ENCODE measurements at places on chromosomes 6 and 20.
A peak's percentile ranks its signal among the peaks of the same experiment; 100 is the strongest.

GRCh38 chr6:161400671-161401070, 126.8 kb upstream of the AGPAT4 start:
- no peak for DNase-seq

DNA sequence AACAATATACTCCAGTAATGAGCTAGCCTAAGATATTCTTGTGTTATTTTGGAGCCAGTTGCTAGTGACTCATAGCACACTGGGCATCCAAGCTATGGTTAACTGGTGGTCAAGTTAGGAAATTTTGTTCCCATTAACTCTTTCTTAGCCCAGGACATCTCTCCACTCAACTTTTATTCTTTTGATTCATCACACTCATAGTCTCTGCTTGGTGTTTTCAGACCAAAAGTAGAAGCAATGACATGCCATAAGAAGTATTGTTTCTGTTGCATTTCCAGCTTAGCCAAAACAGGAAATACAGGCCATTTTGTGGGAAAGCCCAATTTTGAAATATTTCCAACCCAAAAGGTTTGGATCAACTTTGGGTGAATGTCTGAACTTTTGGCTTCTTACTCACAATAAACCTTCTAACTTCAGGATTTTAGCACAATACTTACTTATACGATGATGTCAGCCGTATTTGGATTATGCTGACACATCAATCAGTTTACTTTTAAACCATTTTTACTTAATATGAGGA, 31.6 kb upstream of the CCN2 start:
- DNase-seq = no peak

DNA sequence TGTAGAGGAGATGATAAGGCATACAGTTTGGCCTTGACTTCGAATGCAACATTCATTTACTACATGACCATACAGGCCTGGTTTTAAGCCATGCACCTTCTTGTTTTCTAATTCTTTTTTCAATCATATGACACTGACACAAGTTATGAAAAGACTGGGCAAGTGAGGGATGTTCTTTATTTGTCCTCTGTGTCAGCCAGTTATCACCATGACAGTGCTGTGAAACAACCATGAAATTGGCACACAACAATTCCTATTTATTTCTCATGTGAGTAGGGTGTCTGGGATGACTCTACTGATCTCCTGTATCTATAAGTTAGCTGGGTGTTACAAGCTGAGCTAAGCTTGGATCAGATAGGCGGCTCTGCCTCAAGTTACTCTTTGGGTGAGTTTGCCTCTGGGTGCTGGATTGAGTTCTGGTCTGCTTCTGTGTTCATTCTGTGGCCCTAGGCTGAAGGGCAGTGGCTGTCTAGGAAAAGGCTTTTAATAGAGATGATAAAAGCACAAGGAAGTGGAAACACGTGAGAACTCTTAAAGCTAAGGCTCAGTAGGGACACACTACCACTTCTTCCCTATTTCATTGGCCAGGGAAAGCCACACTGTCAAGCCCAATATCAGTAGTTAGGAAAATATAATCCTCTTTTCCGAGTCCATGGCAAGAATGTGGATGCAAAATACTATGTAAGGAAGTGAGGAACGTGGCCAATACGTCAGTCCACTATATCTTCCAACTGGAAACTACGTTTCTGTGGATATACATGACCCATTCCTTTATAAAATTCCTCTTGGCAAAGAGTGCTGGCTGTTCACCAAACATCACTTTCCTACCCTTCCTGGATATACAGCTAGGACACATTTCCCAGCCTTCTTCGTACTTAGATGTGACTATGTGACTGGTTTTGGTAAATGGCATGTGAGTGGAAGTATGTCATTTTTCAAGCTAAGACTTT, 126.2 kb upstream of the RNF24 start:
- no peak for DNase-seq

- DNase-seq = no peak
These were observed 227.1 kb downstream of the ANKRD60 start for GRCh38 chr20:58001381-58001780.

GRCh38 chr6:108730635-108731515, 117.3 kb upstream of the ARMC2 start:
- DNase-seq = no peak

GRCh38 chr6:105432797-105433196, 29.9 kb upstream of the PREP start:
- DNase-seq = no peak

- no peak for DNase-seq
These were observed 78.0 kb upstream of the NHSL1 start for GRCh38 chr6:138577151-138577915.

GRCh38 chr6:114407426-114408035, 64.7 kb upstream of the HS3ST5 start:
- no peak for DNase-seq

- no peak for DNase-seq
These were observed 112.0 kb upstream of the CDYL start for GRCh38 chr6:4664117-4664626.

DNA sequence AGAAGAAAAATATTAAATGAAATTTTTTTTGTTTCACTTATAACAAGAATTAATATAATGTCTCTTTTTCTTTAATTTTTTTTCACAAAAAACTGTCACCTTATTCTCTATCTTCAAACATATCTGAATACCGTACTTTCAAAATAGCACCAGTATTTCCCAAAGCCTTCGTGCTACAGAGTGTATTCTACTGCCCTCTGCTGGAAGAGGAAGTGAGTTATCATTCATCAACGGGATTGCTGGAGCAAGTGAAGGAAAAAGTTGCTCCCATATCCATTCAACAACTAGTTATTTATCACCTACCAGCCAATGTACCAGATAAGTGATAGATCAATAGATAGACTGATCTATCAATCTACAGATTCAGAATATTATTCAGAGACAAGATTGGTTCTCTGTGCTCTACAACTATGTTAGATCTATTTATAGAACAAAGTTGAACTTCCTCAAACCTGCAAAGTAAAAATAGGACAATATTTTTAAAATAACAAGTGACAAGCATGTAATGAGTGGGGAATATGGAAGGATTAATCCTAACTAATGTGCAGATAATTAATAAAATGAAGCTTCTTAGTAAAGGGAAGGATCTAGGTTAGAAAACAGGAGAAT, 26.7 kb upstream of the TFAP2B start:
- peak; percentile 46 for DNase-seq

DNA sequence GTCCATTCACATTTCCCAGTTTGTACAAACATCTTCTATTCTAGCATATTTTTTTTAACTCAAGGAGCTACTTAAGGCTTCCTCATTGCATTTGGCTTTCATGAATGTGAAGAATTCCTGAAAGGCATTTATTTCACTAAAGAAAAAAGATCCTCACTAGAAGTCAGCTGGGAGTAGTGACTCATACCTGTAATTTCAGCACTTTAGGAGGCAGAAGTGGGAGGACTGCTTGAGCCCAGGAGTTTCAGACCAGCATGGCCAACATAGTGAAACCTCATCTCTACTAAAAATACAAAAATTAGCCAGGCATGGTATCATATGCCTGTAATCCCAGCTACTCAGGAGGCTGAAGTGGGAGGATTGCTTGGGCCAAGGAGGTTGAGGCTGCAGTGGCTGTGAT, 30.9 kb upstream of the XRN2 start:
- DNase-seq = peak; percentile 23

GRCh38 chr6:44869321-44869897, 458.7 kb upstream of the RUNX2 start:
- DNase-seq = no peak

DNA sequence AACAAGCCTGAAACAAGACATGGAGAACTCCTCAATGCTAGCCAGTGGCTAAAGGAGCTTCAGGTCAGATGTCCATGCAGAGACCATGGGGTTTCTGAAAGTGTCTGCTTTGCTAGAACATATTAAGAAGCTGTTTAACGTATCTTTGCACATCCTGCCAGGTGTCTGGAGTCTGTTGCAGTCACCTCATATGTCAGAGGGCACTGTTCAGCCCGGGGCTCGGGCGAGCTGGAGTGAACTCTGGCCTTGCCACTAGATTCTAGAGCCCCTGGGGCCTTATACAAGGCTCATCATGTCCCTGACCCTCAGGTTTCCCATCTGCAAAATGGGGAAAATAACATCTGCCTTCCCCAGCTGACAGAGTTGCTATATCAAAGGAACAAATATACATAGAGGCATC, 59.0 kb downstream of the PRDM1 start:
- DNase-seq = peak; percentile 91

DNA sequence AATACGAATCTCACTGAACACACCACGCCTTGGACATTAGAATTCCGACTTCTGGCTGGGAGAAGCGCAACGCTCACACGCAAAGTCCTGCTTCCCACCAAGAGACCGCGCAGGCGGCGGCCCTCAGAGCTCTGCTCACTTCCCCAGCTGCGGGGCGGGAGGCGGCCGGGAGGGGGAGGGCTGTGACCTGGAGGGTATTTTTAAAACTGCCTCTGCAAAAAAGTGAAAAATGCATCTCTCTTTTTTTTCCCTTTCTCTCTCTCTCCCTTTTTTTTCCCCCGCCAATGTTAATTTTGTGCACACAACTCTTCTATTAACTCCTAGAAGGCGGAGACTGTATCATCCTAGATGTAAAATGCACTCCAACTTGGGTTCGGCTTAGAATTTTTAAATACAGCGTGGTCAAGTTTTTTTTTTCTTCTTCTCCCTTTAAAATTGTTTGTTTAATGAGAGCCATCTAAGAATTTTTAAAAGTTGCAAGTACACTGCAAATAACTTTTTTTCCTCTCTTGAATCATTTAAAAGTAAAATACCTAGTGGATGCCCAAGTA, 66.4 kb downstream of the STX11 start:
- no peak for DNase-seq

DNA sequence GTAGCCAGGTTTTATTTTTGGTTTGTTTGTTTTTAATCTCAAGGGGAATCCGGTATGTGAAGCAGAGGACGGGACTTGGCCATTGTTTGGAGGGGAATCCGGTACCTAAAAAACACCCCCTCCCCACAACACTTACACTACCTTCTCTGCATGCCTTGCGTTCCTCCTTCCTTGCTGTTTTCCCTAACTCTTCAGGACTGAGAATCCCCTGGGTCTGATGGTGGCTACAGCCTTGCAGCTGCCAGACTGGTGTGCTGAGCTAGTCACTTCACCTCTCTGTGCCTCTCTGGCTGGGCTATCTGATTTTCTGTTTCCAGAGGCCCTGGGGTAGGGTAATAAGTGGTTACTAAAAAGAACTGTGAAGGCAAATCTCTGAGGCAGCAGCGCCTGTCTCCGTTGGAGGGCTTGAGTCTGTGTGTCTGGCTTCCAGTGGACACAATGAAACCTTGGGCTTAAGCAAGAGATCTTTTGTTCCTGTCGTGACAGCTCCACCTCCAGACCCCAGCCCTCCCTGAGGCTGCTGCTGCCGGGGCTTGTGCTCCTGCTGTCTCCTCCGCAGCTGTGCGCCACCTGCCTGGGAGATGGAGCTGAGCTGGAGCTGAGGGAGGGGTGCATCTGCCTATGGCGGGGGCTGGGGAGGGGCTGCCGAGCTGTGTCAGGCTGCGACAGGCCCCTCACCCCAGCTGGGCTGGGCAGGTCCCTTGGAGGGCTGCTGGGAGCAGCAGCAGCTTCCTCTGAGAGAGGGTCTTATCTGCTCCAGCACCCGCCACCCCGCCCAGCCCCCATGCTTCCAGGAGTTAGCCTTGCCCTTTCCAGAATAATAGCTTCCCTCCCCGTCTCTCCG, 65.8 kb upstream of the CCDC167 start:
- no peak for DNase-seq

Data from MM.1S (cell line).